ENCODE measurements at places on chromosomes 3 and 15.
A peak's percentile ranks its signal among the peaks of the same experiment; 100 is the strongest.

DNA sequence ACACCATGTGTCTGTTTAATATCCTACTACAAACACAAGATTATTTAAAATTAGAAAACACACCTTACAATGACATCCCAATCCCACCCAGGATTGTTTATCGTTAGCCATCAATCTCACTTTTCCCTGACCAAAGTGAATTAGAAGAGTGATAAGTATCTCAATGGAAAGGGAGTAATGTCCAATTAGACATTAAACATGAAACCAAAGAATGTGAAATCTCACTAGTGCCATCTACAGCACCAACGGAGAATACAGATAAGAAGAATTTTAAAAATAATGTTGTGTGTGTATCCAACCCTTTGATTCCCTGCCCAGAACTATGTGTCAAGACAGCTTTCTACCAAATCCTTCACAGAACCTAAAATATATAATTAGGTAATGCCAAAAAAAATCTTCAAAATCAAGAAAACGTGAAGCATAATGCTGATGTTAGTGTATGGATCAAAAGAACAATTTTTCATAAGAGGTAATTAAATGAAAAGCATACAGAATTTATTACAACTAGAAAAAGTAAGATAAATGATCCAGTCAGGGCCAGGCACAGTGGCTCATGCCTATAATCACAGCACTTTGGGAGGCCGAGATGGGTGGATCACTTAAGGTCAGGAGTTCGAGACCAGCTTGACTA, 64.2 kb downstream of the SCAPER start:
- DNase-seq: peak; percentile 48

DNA sequence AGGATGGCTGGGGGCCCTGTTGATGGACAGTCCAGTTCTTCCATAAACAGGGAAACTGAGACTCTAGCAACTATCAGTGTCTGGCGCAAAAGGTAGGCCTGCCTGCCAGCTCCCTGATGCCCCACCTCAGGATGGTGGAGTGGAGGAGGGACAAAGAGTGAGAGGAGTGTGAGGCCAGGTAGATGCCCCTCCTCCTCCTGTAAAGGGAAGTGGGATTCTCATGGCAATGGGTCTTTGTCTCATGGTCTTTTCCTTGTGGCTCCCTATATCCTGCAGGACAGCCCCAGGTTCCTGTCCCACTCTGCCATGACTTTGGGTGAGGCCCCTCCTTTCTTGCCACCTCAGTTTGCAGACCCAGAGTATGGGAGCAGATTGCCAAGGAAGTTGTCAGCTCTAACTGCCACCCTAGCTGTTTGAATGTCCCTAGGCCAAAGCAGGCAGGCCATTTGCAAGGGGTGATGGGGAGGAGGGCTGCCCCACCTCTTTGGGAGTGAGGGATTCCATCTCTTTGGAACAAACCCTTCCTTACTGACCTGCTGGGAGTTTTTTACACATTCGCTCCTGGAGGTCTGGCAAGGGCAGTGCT, 2.8 kb upstream of the DNAH1 start:
- DNase-seq: no peak

DNA sequence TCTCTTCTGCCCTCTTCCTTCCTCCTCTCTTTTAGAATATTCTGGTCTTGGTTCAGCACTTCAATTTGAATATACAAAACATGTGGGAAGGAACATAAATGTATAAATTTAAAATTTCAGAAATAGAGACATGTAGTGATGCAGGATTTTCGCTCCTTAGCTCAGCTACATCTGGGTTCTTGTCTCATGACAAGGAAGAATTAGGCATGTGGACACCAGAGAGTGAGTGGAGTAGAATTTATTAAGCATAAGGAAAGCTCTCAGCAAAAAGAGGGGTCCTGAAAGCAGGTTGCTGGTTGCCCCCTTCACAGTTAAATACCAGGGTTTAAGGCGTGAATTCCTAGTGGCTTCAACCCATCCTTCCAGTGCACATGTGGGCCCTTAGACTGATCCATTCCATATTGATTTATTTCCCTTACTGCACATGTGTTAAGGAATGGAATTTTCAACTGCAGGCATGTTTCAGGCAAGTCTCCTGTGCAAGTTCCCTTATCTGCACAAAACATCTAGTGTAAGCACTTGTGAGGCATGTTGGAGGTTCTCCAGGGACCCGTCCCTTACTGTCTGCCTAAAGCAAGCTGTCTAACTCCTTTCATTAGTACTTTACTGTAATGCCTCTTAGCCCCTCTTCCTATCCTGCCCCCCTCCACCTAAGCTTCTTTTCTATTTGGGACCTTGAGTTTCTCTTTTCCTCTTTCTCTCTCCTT, 133.2 kb upstream of the STRIT1 start:
- peak; percentile 54 for DNase-seq

- peak; percentile 85 for DNase-seq
These were observed 69.6 kb downstream of the APBA2 start for GRCh38 chr15:28955160-28955992.

DNA sequence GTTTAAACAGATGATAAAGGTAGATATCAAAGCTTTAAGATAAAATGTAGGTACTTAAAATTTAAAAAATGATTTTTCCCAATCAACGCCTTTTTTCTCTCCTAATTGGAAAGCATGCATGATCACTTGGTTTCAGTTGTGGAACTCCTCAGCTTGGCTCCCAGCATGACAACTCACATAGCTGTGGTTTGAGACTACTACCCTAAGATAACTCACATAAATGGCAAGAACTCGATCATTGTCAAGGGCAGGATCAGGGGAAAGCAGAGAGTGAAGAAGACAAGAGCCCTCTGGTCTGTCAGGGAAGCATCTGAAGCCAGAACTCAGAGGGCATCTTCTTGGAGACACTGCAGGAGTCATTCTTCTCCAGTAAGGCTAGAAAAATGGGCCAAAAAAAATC, 516.7 kb downstream of the NTRK3 start:
- DNase-seq: no peak
